GM04503 (cell line): ENCODE measurements at places on chromosomes 2 and 18.

DNA sequence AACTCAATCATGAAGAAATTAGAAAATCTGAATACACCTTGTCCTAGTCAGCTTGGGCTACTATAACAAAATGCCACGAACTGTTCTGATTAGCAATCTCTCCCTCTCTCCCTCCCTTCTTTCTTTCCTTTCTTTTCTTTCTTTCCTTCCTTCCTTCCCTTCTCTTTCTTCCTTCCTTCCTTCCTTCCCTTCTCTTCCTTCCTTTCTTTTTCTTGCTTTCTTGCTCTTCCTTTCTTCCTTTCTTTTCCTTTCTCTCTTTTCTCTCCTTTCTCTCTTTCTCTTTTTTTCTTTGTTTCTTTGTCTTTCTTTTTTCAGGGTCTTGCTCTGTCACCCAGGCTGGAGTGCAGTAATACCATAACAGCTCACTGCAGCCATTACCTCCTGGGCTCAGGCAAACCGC is 23.6 kb upstream of the EMILIN2 start:
- DNase-seq: no peak

GRCh38 chr2:55422876-55423665 is 3.4 kb upstream of the CCDC88A start:
- no peak for DNase-seq

GRCh38 chr2:54610700-54611099 is 112.8 kb upstream of the EML6 start:
- peak; percentile 24 for DNase-seq

GRCh38 chr18:58867281-58867961 is 2.7 kb downstream of the ZNF532 start:
- no peak for DNase-seq

GRCh38 chr2:180002198-180002770 is 4.8 kb downstream of the CWC22 start:
- no peak for DNase-seq

- no peak for DNase-seq
Measured at GRCh38 chr2:118654945-118655344, 192.5 kb downstream of the EN1 start.

- DNase-seq: no peak
Measured at GRCh38 chr2:227886149-227886548, 14.7 kb downstream of the DAW1 start.

DNA sequence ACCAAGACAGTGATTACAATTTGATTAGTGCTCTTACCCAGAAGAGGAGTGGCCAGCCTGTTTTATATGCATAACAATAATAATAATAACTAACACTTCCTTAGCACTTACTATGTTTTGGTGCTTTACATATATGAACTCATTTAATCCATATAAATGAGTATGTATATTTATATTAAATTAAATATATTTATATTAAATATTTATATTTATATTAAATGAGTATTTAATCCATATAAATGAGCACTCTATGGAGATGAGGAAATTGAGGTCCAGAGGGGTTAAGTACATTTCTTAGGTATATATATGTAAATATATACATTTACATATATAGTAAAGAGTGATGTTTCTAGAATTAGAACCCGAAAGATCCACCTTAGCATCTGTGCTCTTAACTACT is 673.9 kb upstream of the ACVR2A start:
- DNase-seq: no peak

DNA sequence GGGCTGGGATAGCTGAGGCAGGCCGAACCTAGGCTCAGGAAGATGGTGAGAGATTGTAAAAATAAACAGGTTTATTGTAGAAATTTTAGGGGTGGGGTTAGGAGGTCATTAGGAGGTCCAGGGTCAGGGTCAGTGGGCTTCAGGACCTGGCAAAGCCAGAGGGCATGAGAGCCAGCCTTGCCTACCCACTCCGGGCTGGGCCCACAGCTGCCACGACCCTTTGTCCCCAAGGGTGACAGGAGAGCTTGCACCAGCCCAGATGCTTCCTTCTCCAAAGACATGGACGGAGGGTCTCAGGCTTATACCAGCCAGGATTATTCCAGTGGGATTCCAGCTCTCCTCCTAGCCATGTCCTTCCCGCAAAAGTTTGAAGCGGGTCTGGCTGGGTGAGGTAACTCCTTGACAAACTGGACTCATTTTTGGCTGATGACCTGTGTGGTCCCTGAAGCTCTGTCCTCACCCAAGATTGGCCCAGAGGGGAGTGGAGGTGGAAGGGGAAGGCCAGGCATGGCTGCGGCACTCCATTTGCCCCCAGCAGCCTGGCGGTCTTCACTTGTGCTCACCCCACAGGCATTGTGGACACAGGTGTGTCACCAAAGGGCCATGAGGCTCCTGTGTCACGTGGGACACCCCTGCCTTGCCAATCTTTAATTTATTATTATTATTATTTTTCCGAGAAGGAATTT is 23.8 kb upstream of the ATOH8 start:
- DNase-seq: no peak

- DNase-seq: no peak
Measured at GRCh38 chr2:113190871-113191270, 17.1 kb downstream of the PSD4 start.

DNA sequence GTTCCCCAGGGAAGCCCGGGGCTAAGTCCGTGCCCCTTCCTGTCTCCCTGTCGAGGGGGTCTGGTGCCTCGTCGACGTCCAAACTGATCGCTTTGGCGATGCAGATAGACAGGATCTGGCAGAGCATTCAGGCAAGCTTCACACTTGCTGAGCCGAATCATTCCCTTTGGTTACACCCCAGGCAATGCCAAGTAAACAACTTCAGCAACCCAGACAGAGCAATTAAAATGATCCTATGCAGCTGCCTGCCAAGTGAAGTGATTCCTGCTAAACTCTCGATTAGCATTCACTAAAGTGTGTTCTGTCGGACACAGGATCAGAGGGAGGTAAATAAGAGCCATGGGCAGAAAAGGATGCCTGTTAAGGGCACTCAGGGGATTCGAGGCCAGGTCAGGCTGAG is 108.2 kb upstream of the RAB12 start:
- no peak for DNase-seq

- DNase-seq: no peak
Measured at GRCh38 chr2:199910338-199911051, 598 bp upstream of the C2orf69 start.

DNA sequence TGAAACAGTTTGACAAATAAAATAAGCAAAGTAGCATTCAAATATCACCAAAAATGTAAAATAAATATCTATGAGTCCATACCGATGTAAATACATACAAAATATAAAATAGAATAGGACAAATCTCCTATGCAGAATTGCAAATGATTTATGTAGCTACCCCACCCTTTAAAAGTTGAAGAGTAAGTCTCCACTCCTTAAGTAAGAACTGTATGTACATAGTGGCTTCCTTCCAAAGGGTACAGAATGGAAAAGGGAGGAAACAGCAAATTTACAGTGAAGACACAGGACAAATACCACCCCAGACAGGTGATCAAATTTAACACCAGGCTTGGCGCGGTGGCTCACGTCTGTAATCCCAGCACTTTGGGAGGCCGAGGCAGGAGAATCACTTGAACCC is 40.8 kb downstream of the COL5A2 start:
- no peak for DNase-seq

GRCh38 chr2:123061534-123061933 is 963.6 kb upstream of the CNTNAP5 start:
- no peak for DNase-seq

- peak; percentile 24 for DNase-seq
Measured at GRCh38 chr2:173122936-173123335, 47.3 kb downstream of the MAP3K20 start.

DNA sequence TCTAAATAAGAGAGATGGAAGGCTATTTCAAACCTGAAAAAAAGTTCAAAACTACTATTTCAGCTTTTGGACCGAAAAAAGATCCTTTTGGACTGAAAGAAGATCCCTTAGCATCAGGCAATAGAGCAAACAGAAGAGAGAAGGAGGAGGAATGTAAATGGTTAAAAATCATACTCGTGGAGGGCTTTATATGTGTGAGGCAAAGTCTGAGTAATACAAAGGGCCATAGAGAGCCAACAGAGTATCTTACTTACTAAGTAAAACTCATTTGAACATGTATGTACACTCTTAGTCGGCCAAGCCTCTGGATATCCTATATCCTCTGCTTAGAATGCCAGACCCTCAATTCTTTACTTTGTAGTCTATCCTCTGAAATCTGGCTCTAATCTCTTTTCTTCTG is 55.7 kb downstream of the ITSN2 start:
- DNase-seq: peak; percentile 1

- no peak for DNase-seq
Measured at GRCh38 chr18:35938158-35938557, 34.3 kb upstream of the RMP24 start.

DNA sequence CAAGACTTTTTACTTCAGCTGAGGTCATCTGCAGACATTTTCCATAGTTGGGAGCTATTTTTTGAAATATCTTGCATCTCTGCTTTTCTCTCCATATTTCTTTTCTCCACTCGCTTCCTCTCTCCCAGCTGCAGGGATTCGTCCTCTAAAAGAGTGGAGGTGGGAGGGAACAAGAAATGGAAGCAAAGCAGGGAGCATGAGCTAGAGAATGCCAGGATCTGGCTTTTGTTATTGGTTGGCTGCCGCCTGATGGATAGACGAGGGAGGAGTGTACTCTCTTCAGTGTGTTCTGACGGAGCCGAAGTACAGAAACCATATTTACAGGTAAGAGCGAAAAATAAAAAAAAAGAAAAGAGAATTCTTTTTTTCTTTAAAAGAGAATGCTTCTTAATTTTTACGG is at the start of gene CSRNP3:
Gene CSRNP3 (plus strand): TSS at position 282 of the 400 bp plus-strand sequence. CDS start 125,368 bp downstream, outside the sequence.
- peak; percentile 27 for DNase-seq

DNA sequence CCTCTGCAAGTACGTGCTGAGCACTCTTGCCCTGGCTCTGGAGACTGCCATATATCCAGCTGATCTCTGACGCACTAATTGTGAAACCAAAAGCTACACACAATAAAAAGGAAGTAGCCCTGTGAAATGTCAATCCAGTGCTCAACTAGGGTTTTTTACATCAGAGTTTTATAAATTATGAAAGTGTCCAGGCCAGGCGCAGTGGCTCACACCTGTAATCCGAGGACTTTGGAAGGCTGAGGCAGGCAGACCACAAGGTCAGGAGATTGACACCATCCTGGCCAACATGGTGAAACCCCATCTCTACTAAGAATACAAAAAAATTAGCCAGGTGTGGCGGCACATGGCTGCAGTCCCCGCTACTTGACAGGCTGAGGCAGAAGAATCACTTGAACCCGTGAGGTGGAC is 24.5 kb upstream of the PEX13 start:
- no peak for DNase-seq

GRCh38 chr2:30394096-30394495 is 53.0 kb upstream of the LCLAT1 start:
- DNase-seq: no peak

DNA sequence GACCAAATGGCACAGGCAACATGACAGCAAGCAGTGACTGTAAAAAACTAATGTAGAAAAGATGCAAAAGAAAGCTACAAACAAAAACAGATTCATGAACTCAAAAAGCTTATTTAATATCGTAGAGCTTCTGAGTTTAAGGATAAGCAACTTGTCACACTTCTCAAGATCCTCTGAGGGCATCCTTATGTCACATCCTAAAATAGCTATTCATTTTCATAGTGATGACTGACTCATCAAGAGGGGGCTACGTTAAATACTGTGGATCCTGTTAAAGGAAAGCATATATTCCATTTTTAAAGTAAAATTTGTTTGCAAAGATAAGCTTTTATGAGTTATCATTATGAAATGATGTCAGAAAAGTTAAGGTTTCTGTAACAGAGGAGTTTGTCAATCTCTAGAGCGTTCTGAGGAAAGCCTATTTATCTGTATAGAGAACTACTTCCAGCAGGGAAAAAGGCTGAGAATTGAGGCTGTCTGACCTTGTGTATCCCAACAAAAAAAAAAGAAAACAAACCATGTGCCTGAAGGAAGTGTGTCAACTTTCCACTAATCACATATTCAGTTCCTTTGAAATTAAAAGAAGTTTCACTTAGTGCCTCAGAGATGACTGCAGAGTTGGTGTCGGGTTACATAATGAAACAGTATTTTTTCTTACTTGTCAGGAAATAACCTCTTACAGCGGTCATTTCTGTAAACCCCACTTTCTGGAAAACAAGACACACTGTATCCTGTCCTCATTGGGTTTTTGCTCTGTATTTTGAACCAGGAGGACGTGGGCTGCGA is 115.5 kb downstream of the ESCO1 start:
- no peak for DNase-seq

DNA sequence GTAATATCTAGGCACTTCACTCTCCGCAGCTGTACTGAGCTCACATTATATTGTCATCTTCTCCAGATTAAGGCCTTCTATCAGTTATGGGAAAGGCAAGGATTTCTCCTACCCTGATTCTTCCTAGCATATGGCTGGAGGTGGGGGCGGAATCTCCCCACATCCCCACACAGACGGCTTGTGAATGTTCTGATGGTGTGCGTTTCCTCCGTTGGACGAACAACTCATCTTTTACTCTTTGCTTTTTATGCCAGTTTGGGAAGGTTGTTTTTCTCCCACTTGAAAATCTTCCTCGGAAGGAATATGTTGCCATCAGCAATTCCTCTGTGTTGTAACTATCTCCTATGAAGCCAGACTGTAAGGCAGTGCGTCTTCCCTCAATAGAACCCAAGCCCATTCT is 24.3 kb downstream of the KLHL29 start:
- DNase-seq: no peak

DNA sequence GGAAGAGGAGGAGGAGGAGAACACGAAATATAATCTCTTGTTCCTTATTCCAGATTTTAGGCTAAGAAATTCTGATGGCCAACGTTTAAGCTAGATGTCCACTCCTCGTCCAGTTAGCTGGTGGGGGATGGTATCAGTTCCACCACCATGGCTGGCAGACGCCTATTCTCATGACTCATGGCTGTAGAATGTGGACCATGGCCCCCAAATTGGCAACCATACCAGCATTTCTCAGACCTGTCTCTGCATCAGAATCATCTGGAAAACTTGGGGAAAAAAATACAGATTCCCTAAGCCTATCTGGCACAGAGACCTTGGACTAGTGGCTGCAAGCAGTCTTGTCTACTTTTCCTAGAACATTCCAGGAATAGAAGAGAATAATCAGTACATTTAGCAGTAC is 267.7 kb upstream of the SIX2 start:
- no peak for DNase-seq

DNA sequence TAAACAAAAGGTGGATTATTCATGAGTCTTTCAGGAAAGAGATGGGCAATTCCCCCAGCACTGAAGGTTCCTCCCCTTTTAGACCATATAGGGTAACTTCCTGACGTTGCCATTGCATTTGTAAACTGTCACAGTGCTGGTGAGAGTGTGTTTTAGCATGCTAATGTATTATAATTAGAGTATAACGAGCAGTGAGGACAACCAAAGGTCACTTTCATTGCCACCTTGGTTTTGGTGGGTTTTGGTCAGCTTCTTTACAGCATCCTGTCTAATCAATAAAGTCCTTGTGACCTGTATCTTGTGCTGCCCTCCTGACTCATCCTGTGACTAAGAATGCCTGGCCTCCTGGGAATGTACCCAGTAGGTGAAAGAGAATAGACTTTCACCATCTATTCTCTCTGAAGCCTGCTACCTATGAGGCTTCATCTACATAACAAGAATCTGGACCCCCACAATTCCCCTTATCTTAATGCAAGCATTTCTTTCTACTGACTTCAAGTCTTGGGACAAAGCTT is 148.7 kb downstream of the CABLES1 start:
- no peak for DNase-seq

- no peak for DNase-seq
Measured at GRCh38 chr2:173793709-173794565, 171.2 kb downstream of the SP3 start.
